ENCODE measurements at places on chromosomes 6 and 20.

- DNase-seq = no peak
These were observed 268.1 kb upstream of the SPTLC3 start for GRCh38 chr20:12740647-12741046.

- no peak for DNase-seq
These were observed 40.1 kb downstream of the CDH22 start for GRCh38 chr20:46268131-46268614.

DNA sequence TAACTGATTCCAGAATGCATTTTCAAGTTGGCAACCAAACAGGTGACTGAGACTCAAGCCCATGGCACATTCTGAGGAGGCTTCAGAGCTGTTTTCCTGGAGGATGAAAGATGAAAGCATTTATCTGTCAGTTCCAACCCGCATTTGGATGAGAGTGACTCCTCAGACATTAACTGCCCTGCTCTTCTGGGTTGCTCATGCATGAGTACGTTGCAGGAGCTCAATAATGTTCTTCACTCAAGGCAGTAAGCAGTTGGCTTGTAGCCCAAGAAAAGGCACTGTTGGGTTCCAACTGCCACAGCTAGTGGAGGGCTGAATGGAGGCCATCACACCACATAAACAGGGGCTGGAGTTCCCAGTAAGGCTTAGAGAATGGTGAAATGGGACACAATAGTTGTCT lies 155.3 kb downstream of the FUT9 start:
- DNase-seq = no peak

- DNase-seq = no peak
These were observed 69.6 kb upstream of the ADGRF1 start for GRCh38 chr6:47111685-47112084.

- no peak for DNase-seq
These were observed 13.0 kb downstream of the MOXD1 start for GRCh38 chr6:132388291-132388690.
